ENCODE measurements at places on chromosomes 4 and X. TPM values are rescaled to one million over a fixed set of nuclear protein-coding genes. Genes with fewer than 3 reads are reported as not detected.

- no peak for DNase-seq
Observed at GRCh38 chrX:36950495-36951253, 57.5 kb upstream of the FAM47C start.

GRCh38 chr4:142698552-142698951 is 147.5 kb downstream of the INPP4B start:
- DNase-seq: no peak

Gene P2RY4
- not detected for total RNA-seq

GRCh38 chr4:55018978-55019377 is 106.4 kb downstream of the KDR start:
- DNase-seq: no peak

DNA sequence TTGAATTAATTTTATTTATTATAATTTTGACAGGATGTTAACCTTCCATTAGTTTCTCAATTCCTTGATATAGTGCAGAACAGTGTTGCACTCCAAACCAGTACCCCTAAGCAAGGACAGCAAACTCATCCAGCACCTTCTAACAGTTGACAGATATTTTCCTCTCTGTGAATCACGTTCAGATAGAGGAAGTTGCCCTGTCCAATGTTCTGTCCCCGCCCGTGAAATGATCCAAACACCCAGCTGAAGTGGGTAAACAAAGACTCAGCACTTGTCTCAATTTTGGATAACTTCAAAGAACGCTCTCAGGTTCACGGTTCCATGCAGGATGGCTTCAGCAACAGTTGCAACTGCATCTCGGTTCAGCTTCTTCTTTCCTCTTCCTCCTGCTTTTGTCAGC is 1240.0 kb upstream of the ADGRL3 start:
- DNase-seq: no peak

Gene TEX11
- total RNA-seq: not detected

- no peak for DNase-seq
Observed at GRCh38 chr4:44016570-44017421, 431.8 kb downstream of the KCTD8 start.

- DNase-seq: no peak
Observed at GRCh38 chr4:41366911-41367517, 110.3 kb downstream of the UCHL1 start.

- DNase-seq: no peak
Observed at GRCh38 chr4:77413766-77414165, 191.9 kb upstream of the CXCL13 start.

Gene FGFR3
- total RNA-seq: 8.1 TPM

- no peak for DNase-seq
Observed at GRCh38 chr4:184961660-184962059, 56.6 kb upstream of the HELT start.

Gene CT55
- total RNA-seq: not detected

- DNase-seq: no peak
Observed at GRCh38 chr4:1204286-1204827, 32.0 kb upstream of the SPON2 start.

DNA sequence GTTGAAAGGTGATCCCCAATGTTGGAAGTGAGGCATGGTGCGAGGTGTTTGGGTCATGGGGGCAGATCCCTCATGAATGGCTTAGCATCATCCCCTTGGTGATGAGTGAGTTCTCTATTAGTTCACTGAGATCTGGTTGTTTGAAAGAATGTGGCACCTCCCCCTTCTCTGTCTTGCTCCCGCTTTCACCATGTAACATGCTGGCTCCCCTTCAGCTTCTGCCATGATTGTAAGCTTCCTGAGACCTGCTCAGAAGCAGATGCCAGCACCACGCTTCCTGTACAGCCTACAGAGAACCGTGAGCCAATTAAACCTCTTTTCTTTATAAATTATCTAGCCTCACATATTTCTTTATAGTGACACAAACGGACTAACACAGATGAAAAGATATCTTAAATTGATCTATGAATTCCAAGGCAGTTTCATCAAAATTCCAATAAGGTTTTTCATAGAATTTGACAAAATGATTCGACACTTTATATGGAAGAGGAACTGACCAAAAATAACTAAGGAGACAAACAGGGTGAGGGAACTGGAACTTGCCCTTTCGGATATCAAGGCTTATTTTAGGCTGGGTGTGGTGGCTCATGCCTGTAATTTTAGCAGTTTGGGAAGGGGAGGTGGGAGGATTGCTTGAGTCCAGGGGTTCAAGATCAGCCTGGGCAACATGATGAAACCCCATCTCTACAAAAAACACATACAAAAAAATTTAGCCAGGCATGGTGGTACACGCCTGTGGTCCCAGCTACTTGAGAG is 56.9 kb upstream of the OGT start:
- no peak for DNase-seq

DNA sequence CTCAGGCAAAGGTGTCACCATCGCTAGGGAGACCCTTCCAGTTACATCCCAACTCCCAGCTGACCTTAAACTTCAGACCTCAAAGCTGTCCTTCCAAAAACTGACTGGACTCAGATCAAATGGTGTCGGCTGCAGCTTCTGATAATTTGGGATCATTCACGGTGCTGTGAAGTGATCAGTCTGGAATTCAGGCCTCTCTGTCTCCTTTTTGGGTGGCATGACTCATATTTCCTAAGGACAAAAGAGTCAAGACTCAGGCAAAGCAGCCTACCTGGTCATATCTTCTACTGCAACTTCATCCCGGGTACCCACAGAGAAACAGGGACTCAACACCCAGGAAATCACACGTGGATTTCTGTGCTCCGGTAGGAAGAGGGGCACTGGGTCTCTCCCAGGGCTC is 87.6 kb downstream of the SORCS2 start:
- no peak for DNase-seq

DNA sequence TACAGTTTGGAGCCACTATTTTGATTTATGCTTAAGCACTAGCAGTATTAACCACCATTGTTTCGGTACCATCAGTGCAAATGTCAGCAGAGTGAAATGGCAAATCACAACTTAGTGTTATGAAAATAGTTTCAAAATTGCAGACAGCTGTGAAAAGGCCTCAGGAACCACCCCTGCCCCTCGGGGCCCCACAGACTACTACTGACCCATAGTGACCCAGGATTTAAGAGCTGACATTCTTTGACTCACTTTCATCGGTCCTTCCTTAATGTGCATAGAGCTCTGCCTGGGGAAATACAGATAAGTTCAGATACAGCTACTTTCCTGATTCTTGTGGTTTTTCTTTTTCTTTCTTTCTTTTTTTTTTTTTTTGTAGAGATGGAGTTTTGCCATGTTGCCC is 3.3 kb upstream of the BBS7 start:
- no peak for DNase-seq

Gene PHOX2B
- not detected for total RNA-seq

Gene MTNR1A
- 0.36 TPM for total RNA-seq

DNA sequence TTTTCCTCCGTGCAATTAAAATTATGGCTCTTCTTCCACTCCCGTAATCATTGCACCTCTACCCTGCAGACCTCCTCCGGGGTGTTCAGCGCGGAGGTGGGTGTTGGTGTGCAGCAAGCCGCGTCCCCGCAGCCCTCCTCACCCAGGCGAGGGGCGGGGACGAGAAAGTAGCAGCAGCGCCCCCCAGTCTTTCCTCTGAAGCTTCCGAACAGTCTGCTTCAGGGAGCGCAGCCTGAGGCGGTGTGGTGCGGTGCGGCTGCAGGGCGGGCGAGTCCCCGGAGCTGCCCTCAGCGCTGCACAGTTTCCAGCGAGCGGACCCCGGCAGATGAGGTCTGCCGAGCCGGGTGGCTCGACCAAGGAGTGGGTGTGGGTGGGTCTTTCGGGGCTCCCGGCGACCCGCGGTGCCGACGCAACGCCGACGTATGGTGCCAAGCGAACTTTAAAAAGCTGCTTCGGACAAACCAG is at the start of gene FRAS1:
TSS of gene FRAS1 (plus strand) at position 189 of the 465 bp plus-strand sequence. CDS start 687 bp downstream, outside the sequence.
- no peak for DNase-seq

Gene P2RY8
- total RNA-seq: not detected

DNA sequence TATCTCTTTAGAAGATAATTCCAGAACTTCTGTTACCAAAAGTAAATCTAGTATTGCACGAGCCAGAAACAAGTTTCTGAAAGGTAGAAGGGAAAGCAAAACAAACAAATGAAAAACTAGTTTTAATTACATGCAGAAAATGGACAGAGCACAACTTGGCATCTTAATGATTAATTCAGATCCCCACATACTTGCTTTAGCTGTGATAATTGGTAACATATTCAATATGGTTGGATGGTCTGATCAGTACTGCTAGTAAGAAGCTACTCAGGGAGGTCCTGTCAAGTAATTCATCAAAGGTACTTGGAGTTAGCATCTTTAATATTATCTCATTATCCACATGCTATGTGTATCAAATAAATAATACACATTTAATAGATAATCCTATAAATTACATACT is 204.3 kb downstream of the TRAM1L1 start:
- peak; percentile 40 for DNase-seq

DNA sequence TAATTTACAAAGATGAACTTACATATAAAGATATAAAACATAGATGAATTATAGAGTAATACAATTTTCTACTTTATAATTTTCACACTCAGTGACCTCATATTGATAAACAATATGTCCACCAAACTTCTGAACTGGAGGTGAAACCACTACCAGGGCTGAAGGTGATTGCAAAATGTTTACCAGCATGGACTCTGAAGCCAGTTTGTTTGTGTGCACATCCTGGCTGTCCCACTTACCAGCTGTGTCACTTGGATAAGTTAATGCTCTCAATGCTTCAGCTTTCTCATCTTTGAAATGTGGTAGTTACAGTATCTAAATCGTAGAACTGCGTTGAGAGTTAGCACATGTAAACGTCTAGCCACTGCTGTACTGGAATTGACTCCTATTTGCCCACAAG is 392.6 kb downstream of the HNRNPD start:
- DNase-seq: no peak

Gene MFSD8
- total RNA-seq: 10.3 TPM

DNA sequence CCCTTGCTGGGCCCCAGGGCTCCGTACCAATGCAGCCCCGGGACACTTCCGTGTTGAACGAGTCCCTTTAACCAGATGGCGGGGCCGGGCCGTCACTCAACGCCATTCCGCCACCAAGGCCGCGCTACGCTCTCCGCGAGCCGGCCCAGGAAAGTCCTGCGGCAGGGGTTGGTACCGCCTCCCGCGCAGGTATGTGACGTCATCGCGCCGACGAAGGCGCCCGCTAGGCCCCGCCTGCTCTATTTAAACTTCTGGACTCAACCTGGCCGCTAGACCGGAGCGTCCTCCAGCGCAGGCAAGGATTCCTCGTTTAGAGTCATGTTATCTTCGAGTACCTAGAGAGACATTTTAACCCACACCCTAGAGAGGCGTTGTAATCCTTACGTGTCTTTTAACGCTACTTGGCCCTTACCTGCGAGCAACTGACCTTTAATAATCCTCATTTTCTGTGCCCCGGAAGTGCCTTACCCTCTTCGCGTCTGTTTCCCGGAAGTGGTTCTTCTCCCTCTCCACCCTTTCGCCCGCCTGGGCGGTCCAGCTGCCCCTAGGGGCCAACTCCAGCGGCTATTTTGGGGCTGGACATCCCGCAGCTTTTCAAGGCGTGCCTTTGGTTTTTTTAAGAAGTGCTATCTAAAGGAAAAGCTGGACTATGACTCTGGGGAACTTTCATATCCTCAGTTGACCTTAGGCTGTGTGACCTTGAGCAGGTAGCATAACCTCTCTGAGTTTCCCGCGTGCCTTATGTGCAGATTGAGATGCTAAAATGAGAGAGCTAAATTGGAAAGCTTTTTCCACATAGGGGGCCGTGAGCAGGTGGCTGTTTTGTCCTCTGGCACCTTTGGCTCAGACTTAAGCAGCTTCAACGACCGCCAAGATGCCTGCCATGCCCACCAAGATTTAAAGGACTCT is at the start of gene PNPLA4:
TSS of gene PNPLA4 (minus strand) at position 155 of the 909 bp plus-strand sequence. CDS start 1,294 bp downstream, outside the sequence.
- peak; percentile 35 for DNase-seq

Gene NPNT
- total RNA-seq: 15.4 TPM

Measured in epithelial cell of proximal tubule (primary cell).